ENCODE measurements at places on chromosomes 3 and 15. TPM values are rescaled to one million over a fixed set of nuclear protein-coding genes. Genes with fewer than 3 reads are reported as not detected.

The ANKUB1 gene
- not detected for total RNA-seq

The ZNF80 gene
- 0.10 TPM for total RNA-seq

The KCNMB2 gene
- not detected for total RNA-seq

The CIP2A gene
- 62.4 TPM for total RNA-seq

The CA12 gene
- total RNA-seq, result not detected

DNA sequence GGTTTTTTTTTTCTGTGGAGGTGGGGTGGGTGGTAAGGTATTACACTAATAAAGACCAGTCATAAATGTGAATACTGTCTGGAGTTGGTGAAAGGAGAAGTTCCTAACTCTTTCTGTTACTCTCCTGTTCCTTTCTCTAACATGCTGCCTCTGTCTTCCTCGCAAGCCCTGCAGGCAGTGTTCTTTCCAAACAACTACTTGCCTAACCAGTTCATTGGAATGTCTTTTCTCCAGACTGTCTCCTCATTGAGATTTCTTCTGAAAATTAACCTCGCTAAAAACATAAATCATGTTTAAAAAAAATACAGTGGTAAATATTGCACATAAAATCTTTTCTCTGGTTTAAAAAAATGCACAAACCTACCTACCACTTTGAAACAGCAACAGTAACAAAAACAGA, 135.2 kb downstream of the TP63 start:
- no peaks in the 10 kb centered on the region for H3K4me1 ChIP-seq
- no peak for DNase-seq
- no peak overlapping the region for H3K4me3 ChIP-seq
- no peak overlapping the region for H3K27ac ChIP-seq

DNA sequence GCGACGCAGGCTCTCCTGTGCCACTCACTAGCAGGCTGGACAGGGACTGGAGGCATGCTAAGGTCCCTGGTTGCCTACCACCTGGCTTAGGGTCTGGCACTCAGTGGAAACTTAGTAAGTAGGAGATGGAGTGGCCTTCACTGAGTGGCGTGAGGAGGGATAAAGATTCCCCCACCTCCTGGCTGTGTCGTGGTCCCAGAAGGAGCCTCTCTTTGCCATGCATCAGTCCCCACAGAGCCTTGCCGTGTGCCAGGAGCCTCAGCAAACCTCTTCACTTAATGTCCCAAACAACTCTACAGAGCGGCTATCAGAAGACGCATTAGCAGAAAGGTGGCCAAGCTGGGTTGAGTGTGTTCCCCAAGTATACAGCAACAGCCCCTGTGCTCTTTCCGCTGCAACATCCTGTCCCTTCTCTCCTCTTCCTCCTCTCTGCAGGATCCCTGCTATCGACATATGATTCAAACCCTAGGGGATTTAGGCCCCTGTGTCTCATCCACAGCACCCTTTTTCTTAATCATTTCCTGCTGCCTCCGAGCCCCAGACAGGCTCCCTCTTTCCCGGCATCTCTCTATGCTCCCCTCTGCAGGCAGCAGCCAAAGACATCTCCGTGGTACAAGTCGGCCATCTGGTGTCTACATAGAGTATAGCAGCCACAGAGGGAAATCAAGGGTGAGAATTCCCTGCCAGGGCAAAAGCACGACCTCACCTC, 66.7 kb downstream of the SLC6A1 start:
- H3K4me1 ChIP-seq, result no peaks in the 10 kb centered on the region
- no peak overlapping the region for H3K27ac ChIP-seq
- no peaks in the 10 kb centered on the region for H3K36me3 ChIP-seq
- DNase-seq, result peak; percentile 41
- H3K4me3 ChIP-seq, result no peak overlapping the region
- H3K27me3 ChIP-seq, result peaks cover 10% of the 10 kb centered on the region

DNA sequence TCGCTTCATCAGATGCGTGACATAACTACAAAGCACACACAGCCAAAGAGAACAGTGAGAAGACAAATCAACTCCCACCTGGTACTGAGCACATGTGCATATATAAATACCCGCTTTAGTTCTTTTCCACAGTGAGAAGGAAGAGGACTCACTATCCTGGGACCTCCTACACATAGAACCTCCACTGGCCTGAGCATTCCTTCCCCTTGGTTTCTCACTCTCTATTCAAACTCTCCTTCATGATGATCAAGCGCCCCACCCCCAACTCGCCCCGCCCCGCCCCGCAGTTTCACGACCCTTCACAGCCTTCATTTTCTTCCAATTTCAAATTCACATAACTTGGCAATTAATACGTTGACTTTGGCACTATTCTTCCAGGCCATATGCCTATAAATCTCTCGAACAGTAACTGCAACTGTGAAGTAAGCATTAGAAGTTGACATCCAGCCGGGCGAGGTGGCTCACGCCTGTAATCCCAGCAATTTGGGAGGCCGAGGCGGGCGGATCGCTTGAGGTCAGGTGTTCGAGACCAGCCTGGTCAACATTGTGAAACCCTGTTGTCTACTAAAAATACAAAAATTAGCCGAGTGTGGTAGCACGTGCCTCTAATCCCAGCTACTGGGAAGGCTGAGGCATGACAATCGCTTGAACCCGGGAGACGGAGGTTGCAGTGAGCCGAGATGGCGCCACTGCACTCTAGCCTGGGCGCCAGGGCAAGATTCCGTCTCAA, 1.1 kb downstream of the RPS17 start:
- peaks cover 47% of the 10 kb centered on the region for H3K4me1 ChIP-seq
- peak overlapping the region; percentile 97 for H3K4me3 ChIP-seq
- peaks cover 58% of the 10 kb centered on the region for H3K36me3 ChIP-seq
- no peaks in the 10 kb centered on the region for H3K27me3 ChIP-seq
- H3K27ac ChIP-seq, result peak overlapping the region; percentile 96
- DNase-seq, result no peak

DNA sequence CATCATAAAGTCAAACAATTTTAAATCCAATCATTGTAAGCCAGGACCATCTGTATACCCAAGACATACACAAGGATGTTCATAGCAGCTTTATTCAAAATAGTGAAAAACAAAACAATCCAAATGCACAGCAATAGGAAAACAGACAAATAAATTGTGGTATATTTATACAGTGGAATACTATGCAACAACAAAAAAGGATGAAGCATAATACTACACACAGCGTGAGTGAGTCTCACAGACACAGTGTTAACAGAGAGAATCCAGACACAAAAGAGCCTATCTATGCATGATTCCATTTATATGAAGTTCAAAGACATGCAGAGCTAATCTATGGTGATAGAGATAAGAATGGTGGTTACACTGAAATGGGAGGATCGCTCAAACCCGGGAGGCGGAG, 5.6 kb upstream of the MUC20 start:
- peaks cover 4% of the 10 kb centered on the region for H3K27me3 ChIP-seq
- no peak overlapping the region for H3K4me3 ChIP-seq
- peaks cover 5% of the 10 kb centered on the region for H3K4me1 ChIP-seq

DNA sequence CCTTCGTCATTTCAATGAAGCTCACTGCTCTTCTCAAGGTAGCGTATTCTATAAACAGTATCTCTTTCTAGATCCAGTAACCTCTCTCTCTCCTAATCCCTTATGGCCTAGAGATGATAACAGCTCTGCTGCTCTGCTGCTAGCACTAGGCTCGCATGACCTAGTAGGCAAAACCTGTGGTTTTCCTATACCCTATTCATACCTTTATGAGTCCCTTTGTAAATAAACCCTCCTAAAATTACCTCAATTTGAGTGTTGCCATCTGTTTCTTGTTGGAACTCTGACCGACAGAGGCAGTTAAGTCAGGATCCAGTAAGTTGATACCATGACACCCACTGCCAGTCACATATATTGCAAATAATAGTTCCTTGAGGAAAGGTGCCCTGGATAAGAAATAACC, 7.3 kb downstream of the CCDC14 start:
- DNase-seq, result no peak
- no peak overlapping the region for H3K27ac ChIP-seq
- H3K36me3 ChIP-seq, result peaks cover 28% of the 10 kb centered on the region
- no peaks in the 10 kb centered on the region for H3K27me3 ChIP-seq
- no peak overlapping the region for H3K4me3 ChIP-seq

- no peak overlapping the region for H3K4me3 ChIP-seq
- no peak for DNase-seq
- no peak overlapping the region for H3K27ac ChIP-seq
- H3K27me3 ChIP-seq, result no peaks in the 10 kb centered on the region
- H3K36me3 ChIP-seq, result no peaks in the 10 kb centered on the region
- H3K4me1 ChIP-seq, result peaks cover 2% of the 10 kb centered on the region
These were observed 168.7 kb upstream of the TMCO5A start for GRCh38 chr15:37765786-37766185.

DNA sequence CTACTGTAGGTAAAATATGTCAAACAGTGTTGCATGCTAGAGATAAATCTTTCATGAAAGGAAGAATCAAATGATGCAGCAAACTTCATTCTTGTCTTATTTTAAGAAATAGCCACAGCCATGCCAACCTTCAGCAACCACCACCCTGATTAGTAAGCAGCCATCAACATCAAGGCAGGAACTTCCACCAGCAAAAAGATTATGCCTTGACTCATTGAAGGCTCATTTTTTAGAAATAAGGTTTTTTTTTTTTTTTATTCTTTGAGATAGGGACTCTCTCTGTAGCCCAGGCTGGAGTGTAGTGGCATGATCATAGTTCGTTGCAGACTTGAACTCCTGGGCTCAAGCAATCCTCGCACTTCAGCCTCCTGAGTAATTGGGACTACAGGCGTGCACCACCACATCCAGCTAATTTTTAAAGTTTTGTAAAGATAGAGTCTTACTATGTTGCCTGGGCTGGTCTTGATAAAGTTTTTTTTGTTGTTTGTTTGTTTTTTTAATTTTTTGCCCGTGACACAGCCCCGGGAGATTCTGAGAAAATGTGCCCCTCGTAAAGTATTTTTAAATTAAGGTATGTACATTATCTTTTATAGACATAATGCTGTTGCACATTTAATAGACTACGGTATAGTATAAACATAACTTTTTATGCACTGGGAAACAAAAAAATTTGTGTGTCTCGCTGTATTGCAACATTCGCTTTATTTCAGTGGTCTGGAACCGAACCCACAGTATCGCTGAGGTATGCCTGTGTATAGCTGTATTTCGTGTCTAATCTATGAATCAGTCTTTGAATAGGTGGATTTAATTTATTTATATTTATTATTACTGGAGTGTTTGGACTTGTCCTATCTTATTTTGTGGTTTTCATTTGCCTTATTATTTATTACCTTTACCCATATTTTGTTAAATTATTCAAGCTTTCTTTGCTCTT, 23.3 kb downstream of the SNRK start:
- no peak overlapping the region for H3K27ac ChIP-seq
- H3K4me1 ChIP-seq, result peaks cover 36% of the 10 kb centered on the region
- no peak for DNase-seq
- H3K27me3 ChIP-seq, result no peaks in the 10 kb centered on the region
- no peak overlapping the region for H3K4me3 ChIP-seq

- no peak for DNase-seq
- H3K36me3 ChIP-seq, result no peaks in the 10 kb centered on the region
- H3K27ac ChIP-seq, result no peak overlapping the region
- peaks cover 2% of the 10 kb centered on the region for H3K4me1 ChIP-seq
- H3K27me3 ChIP-seq, result no peaks in the 10 kb centered on the region
These were observed 9.6 kb upstream of the SMARCC1 start for GRCh38 chr3:47791193-47791855.

DNA sequence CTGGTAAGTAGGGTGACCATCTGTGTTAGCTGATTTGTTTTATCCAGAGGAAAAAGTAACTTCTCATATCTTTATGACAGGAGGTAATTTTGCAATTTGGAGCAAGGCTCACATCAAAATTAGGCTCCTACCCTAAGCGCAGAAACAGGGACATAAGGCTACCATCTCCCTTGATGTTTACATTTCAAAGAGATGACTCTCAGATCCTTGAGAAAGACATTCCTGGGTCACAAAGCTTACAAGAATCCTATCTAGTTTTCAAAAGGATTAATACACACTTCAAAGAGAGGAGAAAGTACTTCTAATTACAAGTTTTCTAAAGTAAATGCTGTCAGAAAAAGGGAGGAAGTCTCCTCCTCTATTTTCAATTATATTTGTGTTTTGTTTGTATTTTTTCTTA, 7.0 kb downstream of the ZPLD1 start:
- no peaks in the 10 kb centered on the region for H3K36me3 ChIP-seq
- DNase-seq, result no peak
- H3K4me1 ChIP-seq, result no peaks in the 10 kb centered on the region
- no peak overlapping the region for H3K27ac ChIP-seq
- no peak overlapping the region for H3K4me3 ChIP-seq

DNA sequence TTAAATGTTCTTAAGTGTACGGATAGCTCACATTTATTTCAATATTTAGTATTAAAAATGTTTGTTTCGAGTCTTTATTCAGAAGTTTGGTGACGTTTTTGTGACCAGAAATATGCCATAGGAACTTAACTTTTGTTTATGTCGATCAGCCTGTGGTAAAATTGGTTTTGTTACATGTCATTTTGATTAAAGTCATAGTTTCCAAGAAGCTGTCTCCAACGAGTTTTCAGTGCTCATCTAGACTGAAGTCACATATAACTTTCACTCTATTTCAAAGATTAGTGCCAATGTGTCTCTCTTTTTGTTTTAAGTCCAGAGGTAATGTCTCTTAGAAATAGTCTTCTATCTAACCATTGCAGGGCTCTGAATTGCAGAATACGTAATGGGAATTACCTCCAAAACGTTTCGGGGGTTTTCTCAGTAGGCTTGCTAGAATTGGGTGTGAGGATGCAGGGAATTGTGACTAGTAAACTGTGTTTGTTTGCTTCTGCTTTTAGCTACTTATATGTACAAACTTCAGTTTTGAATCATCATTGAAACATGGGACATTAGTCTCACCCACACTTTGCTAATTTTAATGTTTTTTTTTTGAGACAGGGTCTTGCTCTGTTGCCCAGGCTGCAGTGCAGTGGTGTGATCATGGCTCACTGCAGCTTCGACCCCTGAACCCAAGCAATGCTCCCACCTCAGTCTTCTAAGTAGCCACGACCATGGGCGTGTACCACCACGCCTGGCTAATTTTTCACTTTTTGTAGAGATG, 3.0 kb downstream of the BUB1B start:
- no peak overlapping the region for H3K4me3 ChIP-seq
- no peaks in the 10 kb centered on the region for H3K27me3 ChIP-seq
- no peak overlapping the region for H3K27ac ChIP-seq
- peaks cover 29% of the 10 kb centered on the region for H3K4me1 ChIP-seq
- H3K36me3 ChIP-seq, result peaks cover 34% of the 10 kb centered on the region

DNA sequence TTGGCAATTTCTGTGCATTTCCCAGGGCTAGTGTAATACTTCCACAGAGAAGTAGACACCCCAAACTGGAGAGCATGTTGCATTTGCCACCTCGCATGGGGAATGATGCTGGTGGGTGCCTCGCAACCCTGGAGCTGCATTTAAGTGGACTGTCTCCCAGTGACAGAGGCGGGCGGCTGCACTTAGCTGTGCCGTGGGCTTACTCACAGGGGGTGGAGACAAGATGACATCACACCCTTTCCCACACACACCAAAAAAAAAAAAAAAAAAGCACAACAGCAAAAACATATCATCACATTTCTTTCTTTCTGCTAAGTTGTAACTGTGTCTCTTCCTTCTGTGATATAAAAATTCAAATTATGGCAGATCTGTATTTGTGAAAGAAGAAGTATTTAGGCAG, at the start of gene ABI3BP:
ABI3BP (minus strand) TSS at position 113 of the 400 bp plus-strand sequence; CDS start at position 76, 37 bp downstream.
- H3K36me3 ChIP-seq, result no peaks in the 10 kb centered on the region
- DNase-seq, result no peak
- no peak within 1 kb of the TSS for H3K27ac ChIP-seq
- H3K27me3 ChIP-seq, result peaks cover 15% of the 10 kb centered on the region
- no peak within 1 kb of the TSS for H3K4me3 ChIP-seq
- H3K4me1 ChIP-seq, result no peaks in the 10 kb centered on the region
